ENCODE measurements at places on chromosomes 11 and 22. TPM values are rescaled to one million over a fixed set of nuclear protein-coding genes. Genes with fewer than 3 reads are reported as not detected.

DNA sequence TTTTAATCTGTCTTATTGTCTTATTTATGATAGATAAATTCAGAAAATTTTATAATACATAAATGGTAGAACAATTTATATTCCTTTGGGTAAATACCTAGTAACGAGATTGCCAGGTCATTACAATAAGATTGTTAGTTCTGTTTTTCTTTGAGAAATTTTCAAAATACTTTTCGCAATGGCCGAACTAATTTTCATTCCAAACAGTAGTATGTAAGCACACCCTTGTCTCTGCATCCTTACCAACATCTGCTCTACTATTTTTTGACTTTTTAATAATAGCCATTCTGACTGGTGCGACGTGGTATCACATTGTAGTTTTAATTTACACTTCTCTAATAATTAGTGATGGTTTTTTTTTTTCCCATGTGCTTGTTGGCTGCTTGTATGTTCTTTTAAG lies 351.4 kb upstream of the LUZP2 start:
- no peak for DNase-seq

GRCh38 chr11:78425399-78426070 lies 7.9 kb upstream of the GAB2 start:
- DNase-seq, result no peak

GRCh38 chr22:32693102-32693501 lies 108.4 kb upstream of the TIMP3 start:
- no peak for DNase-seq

DNA sequence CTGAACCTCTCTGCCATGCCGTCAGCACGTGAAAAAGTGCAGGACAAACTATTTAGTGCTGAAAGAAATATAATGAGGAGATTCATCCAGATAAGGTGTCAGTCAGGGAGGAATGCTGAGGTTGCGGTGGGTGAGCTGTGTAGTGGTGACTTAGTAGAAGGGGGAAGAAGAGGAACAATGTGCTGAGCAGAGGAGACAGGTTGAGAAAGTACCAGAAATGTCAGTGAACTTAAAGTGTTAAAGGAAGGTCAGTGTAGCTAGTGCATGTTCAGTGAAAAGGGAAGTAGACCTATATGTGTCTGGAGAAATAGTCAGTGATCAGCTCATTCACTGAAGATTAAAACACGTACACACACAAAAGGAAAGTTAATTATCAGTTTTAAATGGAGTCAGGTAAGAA lies 237.6 kb upstream of the CCDC179 start:
- no peak for DNase-seq

The MPZL3 gene
- 0.37 TPM for total RNA-seq

The CD44 gene
- total RNA-seq, result 309 TPM

The MS4A12 gene
- total RNA-seq, result not detected

- peak; percentile 86 for DNase-seq
Measured at GRCh38 chr22:49724893-49725489, 102.7 kb downstream of the BRD1 start.

DNA sequence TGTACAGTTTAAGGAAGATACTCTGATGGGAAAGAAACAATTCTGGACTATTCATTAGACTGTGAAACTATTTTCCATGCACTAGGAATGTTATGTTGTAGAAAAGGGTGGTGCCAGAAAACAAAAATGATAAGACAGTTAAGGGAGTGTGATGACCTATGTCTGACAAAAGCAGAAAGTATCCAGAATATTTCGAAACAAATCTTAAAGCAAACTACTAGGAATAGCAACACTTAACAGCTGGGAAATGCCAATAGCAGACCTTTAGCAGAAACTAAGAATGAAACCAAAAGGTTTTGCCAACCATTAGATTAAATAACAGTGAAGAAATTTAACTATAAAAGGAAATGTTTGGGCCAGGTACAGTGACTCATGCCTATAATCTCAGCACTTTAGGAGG lies 3.3 kb upstream of the ARHGAP20 start:
- no peak for DNase-seq

The MAP4K2 gene
- total RNA-seq, result 18.6 TPM

DNA sequence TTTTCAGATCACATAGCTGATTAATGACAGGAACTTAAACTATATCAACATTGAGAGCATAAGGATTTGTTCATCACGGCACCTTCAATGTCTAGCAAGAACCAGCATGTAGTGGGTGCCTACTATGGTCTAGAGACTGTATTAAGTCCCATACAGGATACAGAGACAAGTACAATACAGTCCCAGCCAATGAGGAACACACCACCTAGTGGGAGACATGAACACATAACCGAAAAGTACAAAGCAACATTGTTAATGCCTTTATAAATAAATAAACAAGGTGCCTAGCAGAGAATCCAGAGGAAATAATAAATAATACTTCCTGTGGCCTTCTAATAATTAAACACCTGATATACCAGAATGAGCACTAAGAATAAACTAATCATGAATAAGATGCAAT lies 87.7 kb upstream of the OPCML start:
- DNase-seq, result no peak

DNA sequence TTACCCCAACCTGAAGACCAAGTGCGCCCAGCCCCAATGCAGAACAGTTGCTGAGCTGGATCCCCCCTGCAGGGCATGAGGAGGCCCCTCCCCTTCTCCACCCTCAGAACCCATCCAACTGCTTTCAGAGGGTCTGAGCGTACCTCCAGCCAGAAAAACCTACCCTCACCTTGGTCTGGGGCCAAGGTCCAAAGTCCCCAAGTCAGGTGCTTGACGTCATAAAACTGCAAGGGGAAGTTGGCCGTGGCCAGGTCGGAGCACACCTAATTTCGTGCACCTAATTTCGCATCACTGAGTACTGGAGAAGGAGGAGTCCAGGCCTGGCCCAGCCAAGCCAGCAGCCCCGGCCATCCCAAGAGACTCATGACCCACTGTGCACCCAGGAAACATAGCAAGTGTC lies 289.8 kb downstream of the CTTN start:
- no peak for DNase-seq
